ENCODE measurements at places on chromosomes 5 and 9.

DNA sequence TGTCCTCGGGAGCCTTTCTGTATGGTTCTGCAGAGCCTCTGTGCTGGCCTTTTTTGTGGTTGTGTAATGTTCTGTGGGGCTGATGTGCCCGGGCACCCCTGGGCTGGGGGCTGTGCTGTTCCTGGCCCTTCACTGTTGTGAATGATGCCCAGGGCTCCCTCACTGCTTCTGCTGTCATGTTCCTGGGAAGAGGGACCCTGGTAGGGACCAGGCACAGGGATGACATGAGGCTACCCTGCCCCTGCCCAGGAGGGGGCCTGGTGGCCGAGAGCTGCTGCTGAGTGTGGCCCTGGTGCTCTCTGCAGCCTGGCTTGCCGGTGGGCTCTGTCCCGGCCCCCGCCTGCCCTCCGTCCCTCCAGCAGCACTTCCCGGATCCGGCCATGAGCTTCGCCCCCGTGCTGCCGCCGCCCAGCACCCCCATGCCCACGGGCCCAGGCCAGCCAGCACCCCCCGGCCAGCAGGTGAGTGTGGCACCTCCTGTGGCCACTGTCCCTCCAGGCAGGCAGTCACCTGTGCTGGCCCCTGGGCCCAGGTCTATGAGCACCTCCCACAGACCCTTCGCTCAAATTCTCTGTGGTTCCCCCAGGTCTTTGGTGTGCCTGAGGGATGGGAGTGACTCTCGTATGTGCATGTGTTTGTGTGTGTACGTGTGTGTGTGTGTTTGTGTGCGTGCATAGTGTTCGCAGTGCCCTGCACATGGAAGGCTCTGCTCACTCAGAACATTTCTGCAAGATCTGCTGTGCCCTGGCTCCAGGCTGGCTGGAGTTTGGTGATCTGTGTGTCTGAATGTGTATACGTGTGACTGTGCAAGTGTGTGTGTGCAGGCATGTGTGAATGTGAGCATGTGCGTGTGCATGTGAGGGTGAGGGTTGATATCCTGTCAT lies 72.3 kb downstream of the WNK2 start:
- DNase-seq = no peak

GRCh38 chr5:135156715-135157404 lies 122.8 kb upstream of the PITX1 start:
- DNase-seq = peak; percentile 98

DNA sequence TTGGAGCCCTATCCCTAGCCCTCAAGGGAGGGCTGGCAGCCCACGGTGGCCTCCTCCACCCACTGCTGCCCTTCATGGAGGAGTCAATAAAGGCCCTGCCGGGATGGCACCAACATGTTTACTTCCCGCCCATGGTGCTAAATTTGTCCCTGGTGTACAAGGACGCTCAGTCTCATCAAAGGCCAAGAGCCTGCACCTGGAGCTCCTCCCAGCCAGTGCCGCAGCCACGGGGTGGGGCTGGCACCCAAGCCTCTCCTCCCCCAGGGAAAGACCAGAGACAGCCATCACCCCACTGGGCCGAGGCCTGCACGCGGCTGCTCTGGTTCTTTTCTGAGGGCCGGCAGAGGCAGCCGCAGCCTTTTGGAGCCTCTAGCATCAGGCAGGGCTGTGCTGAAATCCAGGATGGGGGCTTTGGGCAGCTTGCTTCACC lies 34.8 kb upstream of the RXRA start:
- peak; percentile 32 for DNase-seq

DNA sequence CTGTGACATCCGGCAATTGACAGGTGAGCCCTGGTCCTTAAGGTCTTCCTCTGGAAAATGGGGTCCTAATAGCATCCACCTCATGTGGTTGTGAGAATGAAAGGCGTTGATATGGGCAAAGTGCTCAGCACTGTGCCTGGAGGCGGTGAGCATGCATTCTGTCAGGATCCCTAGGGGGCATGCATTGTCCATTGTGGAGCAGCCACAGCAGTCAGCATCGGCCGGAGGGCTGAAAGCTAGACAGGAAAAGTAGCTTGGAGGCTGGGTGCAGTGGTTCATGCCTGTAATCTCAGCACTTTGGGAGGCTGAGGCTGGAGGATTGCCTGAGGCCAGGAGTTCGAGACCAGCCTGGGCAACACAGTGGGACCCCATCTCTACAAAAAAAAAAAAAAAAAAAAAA lies 122.2 kb downstream of the LHX2 start:
- DNase-seq = peak; percentile 64

- peak; percentile 63 for DNase-seq
Observed at GRCh38 chr5:139482050-139482889, at the start of gene STING1. Gene STING1 (minus strand): TSS chr5:139482758. CDS start chr5:139481704, 1,054 bp downstream.

GRCh38 chr9:101063192-101063591 lies 34.7 kb downstream of the PLPPR1 start:
- no peak for DNase-seq

DNA sequence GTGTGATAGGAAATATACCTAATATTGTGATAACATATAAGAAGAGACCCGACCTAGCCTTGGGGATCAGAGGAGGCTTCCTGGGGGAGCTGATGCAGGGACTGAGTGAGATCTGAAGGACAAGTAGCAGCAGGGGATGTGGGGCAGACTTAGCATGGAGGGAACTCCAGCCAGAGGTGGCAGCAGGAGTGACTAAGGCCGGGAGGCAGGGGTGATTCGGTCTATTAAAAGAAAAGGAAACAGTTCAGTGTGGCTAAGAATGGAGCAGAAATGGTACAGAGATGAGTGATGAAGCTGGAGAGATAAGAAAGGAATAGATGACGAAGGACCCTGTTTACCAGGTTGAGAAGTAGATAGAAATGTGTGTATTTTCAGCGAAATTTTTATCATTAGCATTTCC lies 408.8 kb downstream of the ENC1 start:
- DNase-seq = no peak

- peak; percentile 28 for DNase-seq
Observed at GRCh38 chr9:114271556-114272510, 51.1 kb upstream of the ORM1 start.

DNA sequence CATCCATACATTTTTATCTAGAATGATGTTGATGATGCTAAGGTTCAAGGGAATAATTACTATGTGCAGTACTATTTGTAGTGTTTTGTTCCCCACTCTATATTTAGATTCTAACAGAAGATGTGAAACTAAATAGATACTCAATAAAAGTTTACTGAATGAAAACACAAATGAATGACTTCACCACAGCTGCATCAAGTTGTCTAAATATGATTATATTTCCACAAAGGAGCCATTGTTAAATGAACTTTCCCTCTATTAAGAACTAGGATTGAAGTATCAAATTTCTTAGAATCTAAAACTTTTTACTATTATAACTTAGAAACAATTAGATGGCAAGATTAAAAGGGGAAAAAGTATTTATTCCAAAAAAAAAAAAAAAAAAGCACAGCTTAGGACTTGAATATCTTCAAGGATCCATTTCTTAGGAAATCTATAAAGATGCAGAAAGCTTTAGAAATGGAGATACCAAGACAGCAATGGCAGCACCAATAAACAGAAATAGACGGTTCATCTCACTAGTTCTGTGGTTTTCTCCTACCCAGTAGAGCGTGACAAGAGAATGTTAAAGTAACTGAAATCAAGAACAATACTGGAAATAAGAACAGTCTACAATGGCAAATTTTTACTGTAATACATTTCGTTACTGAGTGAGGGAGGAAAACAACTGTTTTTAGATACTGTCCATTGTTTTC lies 347.6 kb downstream of the EBF1 start:
- no peak for DNase-seq

- DNase-seq = no peak
Observed at GRCh38 chr5:134995850-134996402, 28.2 kb downstream of the CATSPER3 start.

DNA sequence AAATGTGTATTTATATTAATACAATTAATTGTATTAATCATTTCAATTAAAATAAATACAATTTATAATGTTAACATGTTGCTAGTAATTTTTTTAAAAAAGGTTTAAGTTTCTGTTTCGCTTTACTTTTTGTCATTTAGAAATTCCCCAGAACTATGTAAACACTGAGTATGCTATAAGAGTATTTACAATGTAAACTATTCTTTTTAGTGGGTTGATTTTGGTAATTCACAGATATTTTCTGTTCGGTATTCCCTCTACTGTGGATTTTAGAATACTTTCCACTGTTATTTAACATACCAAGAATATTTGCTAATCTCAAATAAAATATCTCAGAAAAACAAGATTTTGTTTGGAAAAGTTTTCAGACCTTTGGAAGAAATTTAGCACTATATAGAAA lies 1564.4 kb downstream of the EFNA5 start:
- no peak for DNase-seq

- DNase-seq = no peak
Observed at GRCh38 chr9:106324591-106325280, 538.2 kb upstream of the ZNF462 start.

- no peak for DNase-seq
Observed at GRCh38 chr5:95983080-95983479, 21.4 kb upstream of the ELL2 start.

- no peak for DNase-seq
Observed at GRCh38 chr5:164627021-164627420, 1121.6 kb downstream of the MAT2B start.

DNA sequence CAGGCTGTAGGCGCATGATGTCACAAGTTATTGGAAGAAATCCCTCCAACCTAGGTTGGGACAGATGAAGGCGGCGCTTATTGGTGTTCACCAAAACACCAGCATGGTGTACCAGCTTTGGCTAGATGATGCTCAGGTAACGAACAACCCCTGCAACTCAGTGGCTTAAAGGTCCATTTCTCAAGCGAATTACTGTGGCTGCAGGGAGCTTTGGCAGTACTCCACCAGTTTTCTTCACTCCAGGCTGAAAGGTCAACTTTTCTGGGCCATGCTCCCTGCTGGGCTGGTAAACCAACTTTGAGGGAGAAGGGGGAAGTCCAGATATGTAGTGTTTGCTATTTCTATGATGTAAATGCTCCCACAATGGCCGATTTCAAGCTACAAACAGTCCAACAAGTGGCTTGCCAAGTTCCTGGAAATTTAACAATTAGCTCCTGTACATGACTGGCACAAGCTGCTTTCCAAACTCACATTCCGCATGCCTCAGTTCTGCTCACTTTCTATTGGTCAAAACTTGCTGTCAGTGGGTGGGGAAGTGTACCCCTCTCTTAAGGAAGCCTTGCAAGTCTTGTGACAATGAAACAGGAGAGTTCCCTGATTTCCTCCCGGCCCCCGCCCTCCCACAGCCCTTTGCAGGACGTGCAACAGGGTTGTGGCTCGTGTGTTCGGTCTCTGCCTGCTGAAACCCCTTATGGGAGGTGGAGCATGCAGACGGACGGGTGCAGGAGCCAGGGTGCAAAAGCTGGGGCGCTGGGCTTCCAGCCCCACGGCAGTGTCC lies 588 bp upstream of the ZBED3 start:
- DNase-seq = peak; percentile 56

- no peak for DNase-seq
Observed at GRCh38 chr5:91591076-91591475, 208.0 kb upstream of the ARRDC3 start.

DNA sequence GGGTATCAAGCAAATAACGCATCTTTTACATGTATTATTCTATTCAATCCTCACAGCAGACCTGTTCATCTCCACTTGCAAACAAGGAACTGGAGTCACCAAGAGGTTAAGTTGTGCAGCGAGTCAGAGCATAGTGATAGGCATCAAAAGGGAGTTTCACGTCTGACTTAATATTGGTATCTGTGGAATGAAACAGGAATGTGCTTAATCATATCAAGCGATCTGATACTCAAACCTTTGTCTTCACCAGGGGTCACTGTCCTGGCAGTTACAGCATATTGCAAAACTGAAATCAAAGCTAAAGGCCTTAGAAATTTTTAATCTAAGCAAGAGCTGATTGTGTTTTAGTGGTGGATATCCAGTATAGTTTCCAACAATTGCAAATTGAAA lies 271.6 kb downstream of the PLK2 start:
- peak; percentile 29 for DNase-seq

DNA sequence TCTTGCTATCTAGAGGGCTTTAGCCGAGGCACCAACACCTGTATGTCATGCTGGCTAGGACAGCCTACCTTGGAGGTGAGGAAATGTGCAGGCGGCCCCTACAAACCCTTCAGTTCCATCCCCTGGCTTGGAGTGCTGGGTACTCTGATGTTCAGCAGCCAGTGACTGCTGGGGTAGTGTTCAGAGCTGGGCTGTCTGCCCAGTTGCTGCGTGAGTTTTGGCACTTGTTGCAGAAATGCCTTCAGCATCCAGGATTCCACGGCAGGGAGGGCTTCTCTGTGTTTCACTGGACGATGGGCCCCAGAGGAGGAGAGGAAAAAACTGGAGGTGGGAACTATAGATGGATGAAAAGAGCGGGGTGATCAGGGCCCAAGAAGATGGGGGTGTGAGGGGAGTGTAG lies 10.4 kb downstream of the SWI5 start:
- no peak for DNase-seq

GRCh38 chr5:133412661-133413060 lies 199.7 kb downstream of the FSTL4 start:
- DNase-seq = no peak

- no peak for DNase-seq
Observed at GRCh38 chr9:123500336-123500735, 144.3 kb downstream of the CRB2 start.

DNA sequence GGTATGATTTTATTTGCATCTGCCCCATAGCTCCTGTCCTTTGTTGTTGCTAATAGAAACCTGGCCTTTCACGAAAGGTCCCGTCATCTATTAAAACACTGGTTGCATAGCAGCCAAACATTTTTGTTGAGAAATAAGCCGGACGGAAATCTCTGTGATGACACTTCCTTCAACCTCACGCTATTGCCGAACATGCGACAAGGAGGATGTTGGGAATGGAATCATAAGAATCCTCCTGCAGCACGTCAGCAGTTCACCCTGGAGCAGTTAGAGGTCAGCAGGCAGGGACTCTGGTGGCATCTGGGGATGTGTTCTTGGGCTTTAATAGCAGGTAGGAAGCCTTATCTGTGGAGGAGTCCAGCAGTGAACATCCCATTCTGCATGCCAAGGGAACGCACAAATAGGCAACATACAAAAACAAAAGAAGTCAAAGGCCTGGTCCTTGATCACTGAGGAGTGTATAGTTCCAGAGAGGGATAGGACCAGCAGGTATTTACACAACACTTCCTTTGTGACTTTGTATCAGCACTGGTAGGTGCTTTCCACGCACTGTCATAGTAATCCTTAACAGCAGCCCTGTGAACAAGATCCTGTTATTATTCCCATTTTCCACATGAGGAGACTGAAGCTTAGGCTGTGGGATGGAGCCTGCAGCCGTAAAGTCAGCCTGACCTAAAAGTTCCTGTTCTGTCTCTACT lies 33.4 kb downstream of the ARHGAP26 start:
- DNase-seq = no peak

DNA sequence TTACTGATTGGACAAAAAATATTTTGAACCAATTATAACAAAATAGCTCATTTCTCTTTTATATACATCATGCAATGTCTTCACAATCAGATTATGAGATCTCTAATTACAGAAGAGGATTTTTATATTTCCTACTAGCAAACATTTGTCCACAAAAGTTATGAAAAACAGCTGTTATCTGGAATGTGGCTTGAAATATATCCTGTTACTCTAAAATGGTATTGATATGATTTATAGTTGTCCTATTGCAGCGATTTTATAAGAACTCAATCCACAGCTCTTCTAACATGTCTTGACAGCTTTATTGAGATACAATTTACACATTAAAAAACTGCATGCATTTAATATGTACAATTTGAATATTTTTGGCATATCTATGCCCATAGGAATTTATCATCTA lies 779.9 kb upstream of the ACO1 start:
- DNase-seq = no peak

Data from HepG2 (cell line).